ENCODE measurements at places on chromosomes 13 and 19.

GRCh38 chr19:54191811-54192453 is 824 bp downstream of the TSEN34 start:
- no peak for DNase-seq

GRCh38 chr19:51399231-51399630 is 8.8 kb upstream of the C19orf84 start:
- no peak for DNase-seq

DNA sequence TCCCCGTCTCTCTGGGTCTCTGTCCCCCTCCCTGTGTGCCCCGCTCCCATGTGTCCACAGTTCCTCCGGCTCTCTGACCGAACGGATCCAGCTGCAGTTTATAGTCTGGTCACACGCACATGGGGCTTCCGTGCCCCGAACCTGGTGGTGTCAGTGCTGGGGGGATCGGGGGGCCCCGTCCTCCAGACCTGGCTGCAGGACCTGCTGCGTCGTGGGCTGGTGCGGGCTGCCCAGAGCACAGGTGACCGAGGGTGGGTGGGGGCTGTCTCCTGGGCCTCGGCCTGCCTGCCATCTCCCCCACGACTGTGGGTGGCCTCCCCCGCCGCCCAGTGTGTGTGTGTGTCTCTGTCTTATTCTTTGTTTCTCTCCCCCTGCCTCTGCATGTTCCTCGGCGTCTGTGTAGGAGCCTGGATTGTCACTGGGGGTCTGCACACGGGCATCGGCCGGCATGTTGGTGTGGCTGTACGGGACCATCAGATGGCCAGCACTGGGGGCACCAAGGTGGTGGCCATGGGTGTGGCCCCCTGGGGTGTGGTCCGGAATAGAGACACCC is 10.3 kb downstream of the TRPM4 start:
- no peak for DNase-seq

GRCh38 chr19:7928741-7929701 is 3.1 kb upstream of the CTXN1 start:
- DNase-seq, result peak; percentile 82

DNA sequence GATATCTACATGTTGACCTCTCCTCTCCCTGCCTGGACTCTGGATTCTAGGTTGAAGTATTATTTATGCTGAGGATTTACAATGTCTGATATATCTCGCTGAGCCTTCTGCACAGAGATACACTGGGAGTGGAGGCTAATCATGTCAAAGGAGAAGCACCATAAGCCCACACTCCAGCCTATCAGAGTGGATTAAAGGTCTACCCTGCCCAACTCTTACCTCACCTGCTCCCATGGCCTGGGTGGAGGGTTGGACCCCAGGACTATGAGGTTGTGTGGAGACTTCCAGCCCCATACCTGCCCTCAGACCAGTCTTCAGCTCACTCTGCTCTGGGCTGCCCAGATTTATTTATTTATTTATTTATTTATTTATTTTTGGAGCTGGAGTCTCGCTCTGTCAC is 15.4 kb downstream of the OR10H4 start:
- no peak for DNase-seq

GRCh38 chr19:51140441-51140840 is 1.7 kb upstream of the SIGLEC7 start:
- no peak for DNase-seq
